Astrocyte of the spinal cord (primary cell): ENCODE measurements at places on chromosomes 6 and 20.

- no peak for DNase-seq
Measured at GRCh38 chr6:31723980-31724691, 963 bp downstream of the MPIG6B start.

GRCh38 chr6:87710090-87710489 is 8.1 kb upstream of the AKIRIN2 start:
- no peak for DNase-seq

- DNase-seq, result no peak
Measured at GRCh38 chr6:160429620-160429895, 81.4 kb downstream of the SLC22A3 start.

- peak; percentile 97 for DNase-seq
Measured at GRCh38 chr6:16929809-16930208, 168.5 kb upstream of the ATXN1 start.

DNA sequence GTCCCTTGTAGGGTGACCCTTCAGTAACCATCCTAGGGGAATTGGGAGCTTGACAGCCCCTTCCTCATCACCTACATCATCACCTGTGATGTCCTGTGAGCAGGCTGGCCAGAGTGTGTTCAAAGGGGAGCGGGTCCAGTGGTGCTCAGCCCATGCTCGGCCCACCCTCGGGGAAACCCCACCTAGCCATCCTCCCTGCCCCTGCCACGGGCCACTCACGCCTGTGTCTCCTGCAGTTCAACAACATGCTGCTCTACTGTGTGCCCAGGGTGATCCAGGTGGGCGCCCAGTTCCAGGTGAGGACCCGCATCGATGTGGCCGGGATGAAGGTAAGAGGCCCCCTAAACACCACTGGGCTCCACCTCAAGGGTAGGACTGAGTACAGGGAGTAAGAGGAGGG is 10.1 kb downstream of the FGD2 start:
- no peak for DNase-seq
